ENCODE measurements at places on chromosomes 6 and 20.

DNA sequence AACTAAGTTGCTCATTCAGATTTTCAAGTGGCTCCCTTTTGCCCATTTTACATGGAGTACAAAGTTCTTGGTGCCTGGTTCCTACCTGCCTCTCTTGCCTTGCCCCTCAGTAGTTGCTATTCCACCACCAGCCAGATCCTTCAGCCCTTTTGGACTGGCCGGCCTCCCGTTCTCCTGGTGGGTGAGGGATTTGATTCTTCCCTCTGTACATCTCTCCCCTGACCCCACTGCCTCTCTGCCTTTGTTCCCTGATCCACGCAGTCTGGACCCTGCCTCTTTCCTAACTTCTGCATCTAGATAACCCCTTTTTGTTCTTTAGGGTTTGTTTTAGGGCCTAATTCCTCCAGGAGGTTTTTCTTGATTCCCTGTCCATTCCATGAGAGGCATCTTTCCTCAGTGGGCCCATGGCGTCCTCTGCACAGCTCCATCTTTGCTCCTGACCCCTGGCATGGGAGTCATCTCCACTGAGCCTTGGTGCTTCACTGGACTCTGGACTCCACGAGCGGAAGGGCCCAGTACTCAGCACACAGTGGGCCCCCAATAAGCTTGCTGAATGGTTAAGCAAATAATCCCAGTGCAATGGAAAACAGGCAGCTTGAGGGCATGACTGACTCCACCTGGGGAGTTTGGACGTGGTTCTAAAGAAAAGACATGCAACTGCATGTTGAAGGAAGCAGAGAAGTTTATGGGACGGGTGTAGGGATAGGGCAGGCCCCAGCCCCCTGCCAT is 309.3 kb upstream of the SUPT3H start:
- DNase-seq: no peak

- no peak for DNase-seq
Measured at GRCh38 chr6:129748901-129749748, 39.1 kb upstream of the ARHGAP18 start.

- DNase-seq: no peak
Measured at GRCh38 chr6:135675026-135675425, 176.5 kb upstream of the PDE7B start.

GRCh38 chr6:108732091-108732870 is 115.9 kb upstream of the ARMC2 start:
- no peak for DNase-seq

- DNase-seq: no peak
Measured at GRCh38 chr20:61833807-61834610, 231.7 kb downstream of the TAF4 start.

DNA sequence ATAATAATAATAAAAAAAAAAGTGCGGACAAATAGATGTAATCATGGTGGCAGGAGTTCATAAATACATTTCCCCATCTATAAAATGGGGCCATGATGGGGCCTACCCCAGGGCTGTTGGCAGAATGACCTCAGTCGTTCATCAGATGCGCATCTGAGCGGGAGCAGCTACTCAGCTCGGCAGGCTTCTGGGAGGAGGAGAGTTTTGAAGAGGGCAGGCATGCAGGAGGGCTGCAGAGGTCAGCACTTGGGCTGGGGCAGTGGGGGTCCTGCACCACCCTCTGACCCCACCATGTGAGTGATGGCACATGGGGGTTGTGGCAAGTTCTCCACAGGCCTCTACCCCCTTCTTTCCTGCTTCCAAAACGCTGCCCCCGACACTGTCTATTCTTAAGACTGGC is 373.5 kb downstream of the ZFAND3 start:
- DNase-seq: no peak

DNA sequence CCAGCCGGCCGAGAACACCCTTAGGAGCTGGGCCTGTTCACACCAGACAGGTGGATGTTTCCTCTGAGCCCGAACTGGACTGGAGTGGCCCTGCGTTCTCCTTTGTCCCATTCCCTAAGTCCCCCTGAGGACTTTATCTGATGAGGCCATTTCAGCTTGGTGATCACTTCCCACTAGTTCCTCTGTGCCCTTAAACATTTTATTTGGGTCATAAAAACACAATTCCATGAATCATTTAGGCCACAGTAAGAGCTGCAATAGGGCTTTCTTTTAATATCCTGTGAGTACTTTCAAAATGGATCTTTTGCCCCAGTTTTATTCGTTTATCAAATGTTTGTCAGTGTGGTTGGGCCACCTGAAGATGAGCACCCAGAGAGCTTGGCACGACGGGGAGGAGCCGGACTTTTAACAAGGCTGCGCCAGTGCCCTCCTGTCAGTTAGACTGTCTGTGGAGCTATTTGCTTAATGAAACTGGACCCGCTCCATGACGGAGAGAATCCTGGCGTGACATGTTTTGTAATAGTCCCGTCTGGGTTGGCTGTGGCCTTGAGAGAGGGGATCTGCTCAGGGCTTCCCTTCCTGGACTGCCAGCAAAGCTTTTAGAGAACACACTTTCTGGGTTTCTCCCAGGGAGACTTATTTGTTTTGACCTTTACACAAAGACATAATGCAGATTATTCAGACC is 53.5 kb downstream of the ZDHHC14 start:
- DNase-seq: no peak

DNA sequence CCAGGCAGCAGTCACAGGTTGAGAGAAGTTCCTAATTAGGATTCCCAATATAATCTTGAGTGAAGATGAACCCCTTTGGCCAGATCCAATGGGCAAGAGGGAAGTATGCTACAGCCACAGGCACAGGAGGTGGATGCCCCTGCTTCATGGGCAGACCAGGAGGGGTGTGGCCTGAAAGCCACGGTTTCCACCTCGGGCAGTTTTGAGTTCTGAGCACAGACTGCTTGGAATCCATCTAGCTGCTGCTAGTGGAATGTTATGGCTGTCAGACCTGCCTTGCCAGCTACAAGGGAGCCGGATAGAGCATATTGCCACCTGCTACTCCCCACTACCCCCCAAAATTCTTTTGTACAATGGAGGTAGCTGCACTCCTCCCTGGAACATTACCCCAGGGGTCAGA is 672.9 kb downstream of the HACE1 start:
- no peak for DNase-seq

Data from CD4-positive, alpha-beta T cell treated with Interleukin-21 for 1 hour (primary cell).